ENCODE measurements at places on chromosomes 3 and 15.
A peak's percentile ranks its signal among the peaks of the same experiment; 100 is the strongest.

DNA sequence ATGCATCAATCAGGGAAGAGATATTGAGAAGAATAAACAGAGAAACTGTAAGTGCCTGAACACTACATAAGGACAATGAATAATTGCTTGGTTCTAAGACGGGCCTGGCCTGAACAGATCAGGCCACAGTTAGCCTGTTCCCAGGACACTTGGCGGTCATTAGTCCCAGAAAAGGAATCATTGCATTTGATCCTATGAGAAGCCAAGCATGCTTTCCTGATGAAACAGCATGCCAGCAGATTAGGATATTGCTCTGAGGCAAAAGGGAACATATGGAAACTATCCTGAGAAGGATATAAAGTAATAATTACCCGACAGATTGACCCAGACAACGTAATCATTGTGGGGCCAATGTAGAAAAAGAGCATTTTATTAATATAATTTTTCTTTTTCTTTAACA lies 51.9 kb downstream of the STRIT1 start:
- no peak for DNase-seq

- DNase-seq, result no peak
Measured at GRCh38 chr15:101406036-101406435, 83.5 kb downstream of the PCSK6 start.

DNA sequence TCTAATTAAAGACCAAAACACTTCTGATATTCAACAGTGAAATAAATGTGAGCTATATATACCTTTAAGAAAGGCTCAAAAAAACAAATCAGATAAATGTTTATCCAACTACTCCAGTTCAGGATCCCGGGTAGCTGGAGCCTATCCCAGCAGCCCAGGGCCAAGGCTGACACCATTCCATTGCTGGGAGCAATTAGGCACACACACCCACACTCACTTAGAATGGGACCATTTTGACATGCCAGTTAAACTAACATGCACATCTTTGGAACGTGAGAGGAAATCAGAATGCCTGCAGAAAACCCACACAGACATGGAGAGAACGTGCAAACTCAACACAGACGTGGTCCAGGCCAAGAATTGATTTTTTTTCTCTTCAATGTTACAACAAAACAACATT lies 30.0 kb upstream of the PLSCR4 start:
- peak; percentile 9 for DNase-seq

GRCh38 chr3:112606098-112606497 lies 34.8 kb downstream of the CCDC80 start:
- no peak for DNase-seq

DNA sequence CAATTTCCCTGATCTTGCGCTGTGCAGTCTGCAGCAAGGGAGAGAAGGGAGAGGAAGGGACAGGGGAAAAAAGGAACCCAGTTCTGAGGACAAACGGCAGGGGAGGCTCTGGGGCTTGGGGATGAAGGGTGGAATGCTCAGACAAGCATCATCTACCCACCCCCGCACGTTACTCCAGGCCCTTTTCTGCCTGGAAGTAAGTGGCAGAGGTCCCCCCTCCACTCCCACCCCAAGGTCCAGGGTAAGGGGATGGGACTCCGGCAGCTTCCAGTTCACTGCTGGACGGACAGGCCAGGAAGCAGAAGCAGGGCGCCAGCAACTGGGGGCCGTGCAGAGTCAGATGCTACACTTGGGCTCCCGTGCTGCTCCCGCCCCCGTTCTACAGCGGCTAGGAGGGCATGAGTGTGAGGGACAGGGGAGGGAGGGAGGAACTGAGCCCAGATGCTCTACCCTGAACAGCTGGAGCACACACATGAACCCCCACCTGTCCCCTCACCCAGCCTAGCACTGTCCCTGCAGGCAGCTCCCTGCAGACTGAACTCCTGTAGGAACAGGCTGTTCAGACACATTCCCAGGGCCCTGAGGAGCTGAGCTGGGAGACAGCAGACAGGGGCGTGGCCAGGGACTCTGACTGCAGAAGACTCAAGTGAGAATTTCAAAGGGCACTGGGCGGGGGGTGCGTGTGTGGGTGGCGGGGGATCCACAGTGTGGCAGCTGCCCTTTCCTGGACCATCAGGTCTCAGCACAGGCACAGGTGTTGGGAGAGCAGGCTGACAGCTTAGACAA lies 59.7 kb downstream of the SENP2 start:
- DNase-seq, result no peak

GRCh38 chr3:140467796-140468315 lies 210.0 kb upstream of the TRIM42 start:
- no peak for DNase-seq

- DNase-seq, result no peak
Measured at GRCh38 chr15:29566914-29567313, 255.4 kb downstream of the TJP1 start.

GRCh38 chr3:35537265-35537664 lies 102.1 kb upstream of the ARPP21 start:
- DNase-seq, result no peak
